ENCODE measurements at places on chromosomes 1 and 21.
A peak's percentile ranks its signal among the peaks of the same experiment; 100 is the strongest.

GRCh38 chr1:63124666-63125191, 197.6 kb upstream of the FOXD3 start:
- no peak for DNase-seq

- no peak for DNase-seq
Observed at GRCh38 chr21:14871861-14872260, 192.9 kb downstream of the NRIP1 start.

DNA sequence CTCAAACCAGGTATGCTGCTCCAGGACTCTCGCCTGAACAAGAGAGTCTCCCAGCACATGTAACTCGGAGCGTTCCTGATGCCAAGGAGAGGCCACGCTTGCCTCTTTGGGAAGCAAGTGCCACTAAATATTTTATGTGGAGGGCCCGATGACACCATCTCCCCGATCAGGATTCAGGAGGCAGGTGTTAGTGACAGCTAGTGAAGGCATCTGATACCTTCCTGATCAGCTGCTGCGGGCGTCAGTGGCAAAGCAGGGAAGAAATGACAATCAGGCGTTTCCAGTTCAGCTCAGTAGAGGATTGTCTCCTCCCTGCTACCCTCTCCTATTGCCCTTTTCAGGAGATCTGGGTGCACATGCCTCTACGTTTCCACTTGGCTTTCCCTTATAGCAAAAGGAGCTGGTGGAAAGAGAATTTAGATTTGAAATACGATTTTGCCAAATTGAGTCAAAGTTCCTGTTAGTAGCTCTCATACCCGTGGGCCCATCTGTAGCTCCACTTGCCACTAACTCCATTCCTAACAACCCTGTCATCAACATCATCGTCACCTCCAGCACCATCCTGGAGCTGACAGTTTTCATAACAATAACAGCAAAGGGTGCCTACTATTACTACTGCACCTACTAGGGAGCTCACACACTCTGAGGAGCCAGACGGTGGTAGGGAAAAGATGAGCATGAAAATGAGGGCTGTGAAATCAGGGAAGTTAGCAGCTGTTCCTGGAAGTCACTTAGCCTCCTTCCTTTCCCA, 21.6 kb downstream of the PLXNA2 start:
- DNase-seq = no peak

DNA sequence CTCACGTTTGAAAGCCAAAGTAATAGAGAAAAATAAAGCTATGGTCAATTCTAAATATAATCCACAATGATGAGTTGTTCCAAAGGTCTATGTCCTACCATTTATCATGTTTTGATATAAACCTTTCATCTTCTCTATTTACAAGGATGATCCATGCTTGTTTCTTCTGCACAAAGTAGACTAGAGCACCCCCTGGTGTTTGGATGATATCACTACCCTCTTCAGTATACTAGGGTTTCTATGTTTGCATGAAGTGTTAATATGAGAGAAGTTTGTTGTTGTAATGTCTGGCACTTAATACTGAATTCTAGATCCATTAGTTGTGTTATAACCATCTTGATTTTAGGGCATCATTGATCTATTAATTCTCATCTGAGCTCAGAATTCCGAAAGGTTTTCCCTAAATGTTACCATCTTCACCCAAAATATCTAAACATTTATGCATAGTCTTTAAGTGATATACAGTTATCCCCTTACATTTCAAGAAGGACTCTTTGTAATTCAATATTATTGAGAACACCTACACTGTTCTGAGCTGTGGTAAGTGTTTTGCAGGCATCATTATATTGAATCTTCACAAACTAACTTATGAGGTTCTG, 21.1 kb downstream of the CLDN8 start:
- DNase-seq = no peak

DNA sequence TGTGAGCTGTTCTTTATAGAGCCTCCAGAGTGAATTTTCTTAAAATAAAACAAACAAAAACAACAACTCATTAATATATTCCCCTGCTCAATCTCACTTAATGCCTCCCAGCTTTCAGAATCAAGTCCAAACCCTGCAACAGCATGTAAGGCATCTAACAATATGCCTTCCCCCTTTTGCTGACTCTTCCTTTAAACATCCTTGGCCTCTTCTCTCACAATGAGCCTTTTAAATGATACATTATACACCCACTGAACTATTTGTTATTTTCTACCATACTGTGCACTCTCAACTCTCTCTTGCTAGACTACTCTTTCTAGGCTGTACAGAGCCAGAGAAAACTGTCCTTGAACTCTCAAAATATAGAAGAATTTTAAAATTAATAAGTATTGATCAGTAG, 115.2 kb upstream of the SNX7 start:
- DNase-seq = no peak

- peak; percentile 70 for DNase-seq
Observed at GRCh38 chr1:109114342-109114674, 393 bp downstream of the ELAPOR1 start.
